ENCODE measurements at places on chromosomes 12 and 14.
A peak's percentile ranks its signal among the peaks of the same experiment; 100 is the strongest.

DNA sequence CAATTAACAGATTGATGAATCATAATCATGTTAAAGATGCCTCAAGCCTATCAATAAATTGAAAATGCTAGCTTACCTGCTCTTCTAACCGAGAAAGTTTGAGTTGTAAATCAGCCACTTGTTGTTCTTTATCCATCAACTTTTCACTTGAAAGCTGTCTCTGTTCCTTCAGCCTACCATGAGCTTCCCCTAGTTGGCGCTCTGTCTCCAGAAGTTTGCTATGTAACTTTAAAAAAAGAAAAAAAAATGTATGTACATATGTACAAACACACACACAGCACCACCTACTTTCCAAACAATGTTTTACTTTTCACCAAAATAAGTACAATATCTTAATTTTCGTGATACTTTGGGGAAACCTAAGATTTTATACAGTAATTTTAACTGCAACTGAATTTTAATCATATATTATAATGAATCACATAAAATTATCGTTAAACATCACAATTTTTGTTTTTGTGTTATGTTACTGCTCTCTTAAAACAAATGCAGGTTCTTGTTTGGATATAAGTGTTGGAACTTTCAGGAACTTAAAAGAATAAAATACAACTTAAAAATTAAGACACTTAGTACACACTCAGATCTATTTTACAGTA lies 101.2 kb downstream of the EEA1 start:
- peak; percentile 25 for DNase-seq

- no peak for DNase-seq
Observed at GRCh38 chr12:104299842-104300481, 3.6 kb upstream of the EID3 start.

DNA sequence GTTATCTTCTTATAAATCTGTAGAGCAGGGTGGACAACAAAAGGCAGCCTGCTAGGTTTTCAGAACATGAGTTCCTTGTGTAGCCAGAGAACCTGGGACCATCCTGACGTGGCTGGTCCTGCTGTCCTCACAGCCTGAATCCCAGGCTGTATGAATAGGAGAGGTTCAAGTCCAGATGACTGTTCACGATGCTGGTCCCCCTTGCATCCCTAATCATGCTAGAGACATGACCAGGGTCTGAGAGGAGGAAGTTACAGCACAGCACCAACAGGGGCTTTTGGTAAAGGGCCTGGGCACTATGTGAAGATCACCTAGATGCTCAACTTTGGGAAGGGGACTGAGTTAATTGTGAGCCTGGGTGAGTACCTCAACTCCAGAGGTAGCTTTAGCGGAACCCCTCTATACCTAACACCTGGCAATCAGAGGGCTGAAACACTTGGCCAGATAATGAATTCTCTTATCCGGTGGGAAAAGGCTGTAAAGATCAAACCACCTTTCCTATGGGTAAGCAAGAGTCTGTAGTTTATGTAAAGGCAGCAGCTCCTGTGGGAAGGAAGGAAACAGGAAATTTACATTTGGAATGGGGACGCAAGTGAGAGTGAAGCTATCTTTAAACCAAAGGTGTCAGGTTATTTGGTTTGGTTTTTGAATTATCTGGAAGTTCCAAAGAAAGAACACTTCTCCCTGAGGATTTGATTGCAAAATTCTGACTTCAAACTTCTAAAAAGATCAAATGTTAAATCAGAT lies 112.8 kb downstream of the DAD1 start:
- no peak for DNase-seq

GRCh38 chr14:55446127-55446736 lies 5.8 kb upstream of the TBPL2 start:
- DNase-seq = peak; percentile 74

- DNase-seq = no peak
Observed at GRCh38 chr12:234891-235415, 21.0 kb upstream of the SLC6A12 start.

DNA sequence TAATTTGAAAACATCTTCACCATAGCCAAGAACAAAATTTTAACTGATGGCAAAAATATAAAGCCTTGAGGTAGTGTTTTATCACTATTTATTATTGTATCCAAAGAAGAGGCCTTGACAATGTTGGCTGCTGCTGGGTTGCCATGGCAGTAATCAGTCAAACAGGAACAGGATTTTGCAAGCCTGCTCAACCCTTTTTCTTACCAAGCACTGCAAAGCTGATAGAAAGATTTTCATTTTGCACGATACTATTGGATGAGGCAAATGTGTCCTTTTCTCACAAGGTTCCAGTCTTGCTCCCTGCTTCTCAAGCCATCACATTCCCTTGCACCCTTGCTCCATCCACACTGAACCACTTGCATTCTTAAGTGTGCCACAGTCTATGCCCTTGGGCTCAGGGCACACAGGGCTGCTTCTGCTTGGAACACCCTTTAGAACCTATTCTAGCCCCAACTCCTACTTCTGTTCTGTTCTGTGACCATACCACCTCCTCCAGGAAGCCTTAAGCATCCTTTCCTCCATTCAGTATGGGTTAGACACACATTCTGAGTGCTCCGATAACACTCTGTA lies 76.5 kb upstream of the AMIGO2 start:
- DNase-seq = no peak

DNA sequence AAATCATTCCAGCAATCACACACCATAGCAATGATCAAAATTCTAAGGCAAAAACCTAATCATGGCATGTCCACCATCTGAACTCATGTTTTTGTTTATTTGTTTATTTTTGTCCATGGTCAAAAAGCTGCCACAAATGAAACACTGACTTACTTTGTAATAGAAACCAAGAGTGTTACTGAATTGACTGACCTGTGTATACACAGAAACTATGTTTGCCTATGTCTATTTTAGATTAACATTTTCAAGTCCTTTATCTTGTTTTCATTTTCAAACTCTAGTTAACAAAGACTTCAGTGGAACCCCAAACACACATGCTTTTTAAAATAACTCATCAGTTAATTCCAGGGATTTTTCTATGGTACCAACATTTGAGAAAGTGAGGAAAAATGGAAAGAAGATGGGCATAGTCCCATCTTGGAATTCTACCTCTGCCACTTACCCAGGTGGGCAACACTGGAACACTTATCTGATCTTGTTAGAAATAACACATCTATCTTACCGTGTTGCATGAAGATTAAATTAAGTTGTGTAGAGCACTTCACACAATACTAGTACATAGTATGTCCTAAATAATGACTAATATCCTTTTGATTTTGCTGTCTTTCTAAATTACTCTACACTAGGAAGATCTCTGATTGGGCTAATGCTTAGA lies 6.4 kb downstream of the LUM start:
- no peak for DNase-seq

- DNase-seq = no peak
Observed at GRCh38 chr14:45251912-45252311, 1.1 kb downstream of the MIS18BP1 start.

DNA sequence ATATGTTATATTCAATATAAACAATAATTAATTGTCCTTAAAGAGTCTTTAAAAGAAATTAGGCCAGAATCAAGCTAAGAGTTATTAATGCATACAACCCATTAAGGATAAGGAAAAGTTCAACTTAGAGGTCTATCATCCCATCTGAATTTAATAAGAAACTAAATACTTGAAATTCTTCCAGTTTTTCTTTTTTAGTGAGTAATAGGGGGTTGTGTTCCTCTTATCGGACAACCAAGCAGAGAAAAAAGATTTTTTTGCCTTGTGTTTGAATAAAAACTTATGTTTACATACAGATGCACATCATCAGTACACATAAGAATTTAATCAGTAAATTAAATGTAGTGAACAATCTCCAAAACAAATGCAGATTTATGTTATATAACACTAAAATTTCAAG lies 32.5 kb downstream of the PAWR start:
- no peak for DNase-seq

GRCh38 chr12:1594006-1594260 lies 448 bp downstream of the FBXL14 start:
- no peak for DNase-seq

DNA sequence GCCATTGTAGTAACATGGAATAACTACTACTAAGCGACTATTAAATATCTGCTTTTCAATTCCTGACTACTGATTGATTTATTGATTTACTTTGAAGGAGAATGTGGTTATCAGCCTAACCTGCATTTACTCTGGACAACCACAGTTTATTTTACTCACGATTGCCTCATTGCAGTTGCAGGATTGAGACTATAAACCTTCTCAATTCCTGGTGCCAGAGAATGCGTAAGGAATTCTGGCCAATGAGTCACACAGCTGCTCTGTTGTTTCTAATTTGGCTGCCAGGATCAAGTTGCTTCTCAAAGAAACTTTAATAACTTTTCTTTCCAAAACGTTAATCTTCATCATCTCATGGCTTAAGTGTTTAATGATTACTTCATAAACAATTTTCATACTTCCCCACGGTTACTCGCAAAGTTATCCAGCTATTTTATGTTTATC lies 13.1 kb upstream of the TMTC1 start:
- no peak for DNase-seq

- DNase-seq = no peak
Observed at GRCh38 chr14:35416108-35416750, 11.7 kb upstream of the NFKBIA start.

- no peak for DNase-seq
Observed at GRCh38 chr14:24463017-24463883, 20.7 kb upstream of the SDR39U1 start.

DNA sequence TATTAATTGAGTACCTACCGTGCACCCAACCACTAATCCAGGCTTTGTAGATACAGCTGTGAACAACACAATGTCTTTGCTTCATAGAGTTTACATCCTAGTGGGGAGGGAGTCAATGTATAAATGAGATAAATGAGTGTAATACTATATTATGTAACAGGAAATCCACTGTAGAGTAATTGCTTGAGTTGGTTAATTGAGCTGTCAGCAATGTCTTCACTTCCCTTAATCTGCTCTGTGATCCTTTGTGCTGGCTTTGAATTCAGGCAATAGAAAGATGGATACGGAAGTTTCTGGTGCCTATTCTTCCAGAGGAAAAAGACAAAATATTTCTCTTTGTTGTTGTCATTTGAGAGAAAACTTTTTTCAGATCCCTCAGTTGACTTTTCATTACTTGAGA lies 104.0 kb upstream of the SLC16A7 start:
- DNase-seq = no peak

DNA sequence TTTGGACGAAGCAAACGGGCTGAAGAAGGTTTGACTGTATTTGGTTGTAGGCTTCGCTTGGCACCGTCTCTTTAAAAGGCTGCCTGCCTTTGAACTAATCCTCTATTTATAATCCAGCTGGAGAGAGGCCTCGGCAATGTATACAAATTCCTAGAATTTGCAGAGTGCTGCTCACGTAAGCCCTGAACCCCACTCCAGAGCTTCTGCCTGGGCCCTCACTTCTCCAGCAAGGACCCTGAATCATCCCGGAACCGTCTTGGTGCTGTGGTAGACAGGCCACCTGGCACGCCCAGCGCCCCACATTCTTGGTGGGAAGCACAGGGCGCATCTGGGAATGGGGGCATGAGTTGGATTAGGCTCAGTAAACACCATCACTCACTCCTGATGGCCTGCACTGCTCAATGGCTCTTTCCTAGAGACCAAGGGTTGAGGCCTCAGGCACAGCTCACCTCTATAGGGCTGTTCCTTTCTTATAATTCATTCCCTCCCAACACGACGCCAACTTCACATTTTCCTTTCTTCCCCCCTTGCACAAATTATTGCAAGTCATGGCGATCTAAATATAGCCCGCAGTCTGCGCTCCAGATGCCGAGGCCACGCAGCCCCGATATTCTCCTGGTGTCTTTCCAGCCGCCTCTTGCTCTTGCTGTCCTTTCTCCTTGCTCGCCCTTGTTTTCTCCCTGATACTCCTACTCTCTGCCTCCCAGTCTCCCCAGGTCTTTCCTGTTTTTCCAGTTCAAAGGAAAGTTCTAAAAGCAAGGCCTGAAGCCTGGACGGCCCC lies 141.0 kb downstream of the ZFP36L1 start:
- DNase-seq = no peak

GRCh38 chr12:110224379-110225304 lies 56.4 kb upstream of the ATP2A2 start:
- DNase-seq = no peak

DNA sequence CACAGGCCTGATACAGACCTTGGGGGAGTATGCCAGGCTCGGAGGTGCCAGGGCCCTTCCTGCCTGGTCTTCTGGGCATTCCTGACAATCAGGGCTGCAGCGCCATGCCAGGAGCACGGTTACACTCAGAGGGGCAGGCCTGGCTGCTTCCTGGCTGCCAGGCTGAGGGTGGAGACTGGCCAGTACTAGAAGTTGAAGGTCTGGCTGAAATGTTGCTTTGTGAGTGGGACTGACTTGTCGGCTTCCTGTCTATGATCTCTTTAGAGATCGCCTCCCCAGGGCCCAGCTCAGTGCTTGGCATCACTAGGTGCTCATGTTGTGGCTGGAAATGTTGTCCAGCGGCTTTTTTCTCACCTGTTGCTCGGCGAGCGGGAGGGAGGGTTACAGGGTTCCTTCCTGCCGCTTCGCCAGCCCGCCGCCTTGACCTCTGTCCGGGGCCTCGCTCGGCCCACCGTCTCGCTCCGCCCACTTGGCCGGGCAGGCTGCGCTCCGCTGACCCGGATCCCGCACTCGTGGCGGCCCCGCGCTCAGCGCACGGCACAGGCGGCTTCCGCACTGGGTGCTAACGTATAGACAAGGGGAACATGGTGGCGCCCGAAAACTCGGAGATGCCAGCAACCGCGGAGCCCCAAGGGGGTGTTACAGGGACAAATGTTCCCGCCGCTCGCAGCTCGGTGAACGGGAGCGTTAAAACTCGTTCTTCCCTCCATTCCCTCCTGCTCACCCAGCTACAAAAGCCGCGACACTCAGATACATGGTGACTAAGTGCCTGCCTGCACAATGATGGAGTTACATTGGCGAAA lies 32.6 kb downstream of the PAPLN start:
- DNase-seq = peak; percentile 25

DNA sequence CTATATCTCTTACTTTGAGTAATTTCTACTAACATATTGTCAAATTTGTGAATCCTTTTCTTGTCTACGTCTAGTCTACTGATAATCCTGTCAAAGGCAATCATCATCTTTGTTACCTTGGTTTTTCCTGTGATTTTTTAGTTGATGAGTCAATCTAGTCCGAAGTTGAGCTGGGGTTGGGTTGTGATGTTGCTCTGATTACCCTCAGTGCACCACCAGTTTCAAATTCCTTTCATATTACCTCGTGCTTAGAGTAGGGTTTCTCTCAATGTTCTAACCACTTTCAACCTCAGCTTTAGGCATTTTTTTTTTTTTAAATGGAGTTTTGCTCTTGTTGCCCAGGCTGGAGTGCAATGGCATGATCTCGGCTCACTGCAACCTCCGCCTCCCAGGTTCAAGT lies 186.8 kb downstream of the BTG1 start:
- no peak for DNase-seq

GRCh38 chr12:78293059-78293686 lies 462.5 kb downstream of the NAV3 start:
- DNase-seq = no peak

All from neural crest cell (in vitro differentiated cells).